ENCODE measurements at places on chromosomes 5 and 9.

DNA sequence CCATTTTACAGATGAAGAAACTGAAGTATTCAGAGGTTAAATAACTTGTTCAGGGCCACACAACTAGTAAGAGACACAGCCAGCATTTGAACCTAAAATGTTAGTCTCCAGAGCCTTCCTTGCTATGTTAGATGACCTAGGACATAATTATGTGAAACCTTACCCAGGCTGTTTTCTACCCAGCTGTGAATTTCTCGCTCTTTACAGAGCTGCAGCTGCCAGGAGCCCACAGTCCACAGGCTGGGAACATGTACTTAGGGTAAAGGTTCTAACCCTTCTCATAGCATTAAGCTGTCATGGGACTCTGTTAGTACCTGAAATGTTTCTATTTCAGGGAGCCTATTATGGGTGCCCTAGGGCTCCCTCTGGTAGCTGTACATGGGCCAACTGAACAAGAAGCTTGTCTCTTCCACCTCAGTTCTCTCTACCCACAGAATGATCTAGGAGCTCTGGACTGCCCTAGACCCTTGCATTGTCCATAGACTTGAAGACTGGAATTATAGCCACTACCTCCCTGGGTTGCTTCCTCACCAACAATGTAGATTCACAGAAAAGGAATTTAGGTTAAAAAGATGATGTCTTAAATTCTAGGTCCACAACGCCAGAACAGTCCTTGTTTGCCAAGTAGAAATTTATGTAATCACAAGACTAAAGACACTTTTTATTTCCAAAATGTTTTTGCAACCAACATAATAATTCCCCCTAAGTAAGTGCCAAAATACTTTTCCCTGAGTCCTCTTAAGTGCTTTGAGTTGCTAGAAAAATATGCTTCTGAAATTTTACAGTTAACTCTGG lies 262.9 kb downstream of the PIK3R1 start:
- no peak for DNase-seq

GRCh38 chr5:68419081-68419636 lies 203.6 kb downstream of the PIK3R1 start:
- DNase-seq: no peak

DNA sequence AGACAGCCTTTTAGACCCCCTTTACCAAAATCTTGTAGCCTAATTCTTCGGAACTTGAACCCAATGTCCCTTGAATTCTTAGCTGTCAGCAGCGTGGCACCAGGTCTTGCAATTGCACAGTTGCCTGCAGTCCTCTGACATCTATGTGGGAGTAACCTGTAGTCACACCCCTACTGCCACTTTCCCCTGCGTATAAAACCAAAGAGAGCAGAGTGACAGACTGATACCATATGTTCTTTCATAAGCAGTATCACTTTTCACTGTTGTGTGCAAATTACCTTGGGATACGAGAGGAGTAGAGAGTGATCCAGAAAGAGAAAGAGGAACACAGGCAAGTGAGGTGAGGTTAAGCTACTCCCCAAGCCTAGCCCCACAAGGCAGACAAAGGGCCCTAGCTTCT lies 364.3 kb upstream of the ADAMTSL1 start:
- DNase-seq: no peak

GRCh38 chr9:87290241-87291052 lies 207.2 kb upstream of the DAPK1 start:
- DNase-seq: no peak

DNA sequence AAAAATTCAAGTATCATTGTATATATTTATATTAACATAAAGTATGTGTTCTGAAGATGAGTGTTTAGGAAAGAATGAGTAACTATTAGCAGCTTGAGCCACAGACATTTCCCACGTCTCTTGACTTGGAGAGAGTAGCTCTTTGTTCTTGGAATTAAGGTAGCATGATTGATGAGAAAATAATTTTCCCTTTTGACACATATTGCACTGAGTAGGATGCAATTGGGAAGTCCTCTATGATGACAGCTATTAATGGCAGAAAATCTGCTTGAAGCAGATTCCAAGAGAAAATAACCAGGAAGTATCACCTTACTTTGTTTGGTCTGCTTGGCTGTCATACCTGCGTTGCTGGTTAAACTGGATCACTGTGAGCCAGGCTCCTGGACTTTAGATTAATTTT lies 204.8 kb downstream of the TLE4 start:
- no peak for DNase-seq

- DNase-seq: no peak
These were observed 51.0 kb downstream of the GNAQ start for GRCh38 chr9:77980622-77981021.

DNA sequence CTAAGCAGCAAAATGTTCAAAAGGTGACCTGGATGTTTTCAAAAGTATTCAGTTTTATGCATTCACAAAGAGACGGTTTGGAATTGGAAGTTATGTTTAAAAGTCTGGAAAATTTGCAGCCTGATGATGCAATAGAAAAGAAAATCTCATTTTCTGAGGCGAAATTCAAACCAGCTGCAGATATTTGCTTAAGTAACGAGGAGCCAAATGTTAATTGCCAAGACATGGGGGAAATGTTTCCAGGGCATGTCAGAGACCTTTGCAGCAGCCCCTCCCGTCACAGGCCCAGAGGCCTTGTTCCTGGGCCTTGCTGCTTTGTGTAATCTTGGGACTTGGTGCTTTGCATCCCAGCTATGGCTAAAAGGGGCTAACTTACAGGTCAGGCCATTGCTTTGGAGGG lies 228.2 kb downstream of the MAN2A1 start:
- DNase-seq: peak; percentile 23

GRCh38 chr9:136016572-136017288 lies 55.6 kb upstream of the UBAC1 start:
- no peak for DNase-seq

DNA sequence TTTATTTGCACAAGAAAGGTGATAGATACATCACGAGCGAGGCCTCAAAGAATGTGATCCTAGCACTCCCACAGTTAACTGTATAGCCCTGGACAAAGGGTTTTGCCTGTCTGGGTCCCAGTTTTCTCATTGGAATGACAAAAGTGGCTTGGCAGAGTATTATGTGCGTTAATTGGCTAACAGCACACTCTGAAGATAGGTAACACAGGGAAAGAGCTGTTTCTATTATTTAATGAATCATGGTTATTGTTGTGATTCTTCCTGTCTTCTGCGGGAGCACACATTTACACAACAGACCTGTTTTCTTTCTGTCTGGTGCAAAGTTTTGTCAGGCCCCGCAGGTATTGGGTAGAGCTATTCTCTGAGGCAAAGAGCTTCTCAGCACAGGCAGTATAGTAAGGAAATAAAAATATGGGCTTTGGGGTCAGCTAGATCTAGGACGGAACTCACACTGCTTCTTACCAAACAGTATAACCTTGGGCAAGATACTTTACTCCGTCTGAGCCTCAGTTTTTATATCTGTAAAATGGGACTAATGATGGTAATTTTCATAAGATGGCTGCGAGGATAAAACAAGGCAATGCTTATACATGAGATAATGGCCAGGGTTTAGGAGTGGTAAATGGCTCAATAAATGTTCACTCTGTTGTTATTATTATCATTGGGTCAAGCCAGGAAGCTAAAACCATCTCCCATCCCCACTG lies 78.9 kb downstream of the PLAC8L1 start:
- DNase-seq: no peak

DNA sequence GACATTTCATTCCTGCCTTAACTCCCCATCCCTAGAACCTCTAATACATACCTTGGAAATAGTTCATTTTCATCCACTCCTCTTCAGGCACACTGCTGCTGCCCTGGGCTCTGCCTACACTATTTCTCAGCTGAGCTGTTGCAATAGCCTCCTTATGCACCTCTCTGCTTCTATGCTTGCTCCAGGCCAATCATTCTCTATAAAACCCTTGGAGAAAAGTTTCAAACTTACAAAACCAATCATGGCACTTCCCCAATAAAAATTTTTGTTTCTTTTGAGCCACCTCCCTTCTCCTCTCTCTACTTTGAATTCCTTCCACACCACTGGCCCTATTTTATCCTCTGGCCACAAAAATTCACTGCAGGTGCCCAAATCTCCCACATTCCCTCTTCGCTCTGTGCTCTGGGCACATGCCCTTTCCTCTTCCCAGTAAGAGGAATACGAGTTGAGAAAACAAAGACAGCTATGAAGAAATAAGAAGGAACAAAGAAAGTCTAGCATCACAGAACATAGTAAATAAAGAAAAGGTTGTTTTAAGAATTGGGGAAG lies 301.4 kb downstream of the ELAVL2 start:
- DNase-seq: no peak

DNA sequence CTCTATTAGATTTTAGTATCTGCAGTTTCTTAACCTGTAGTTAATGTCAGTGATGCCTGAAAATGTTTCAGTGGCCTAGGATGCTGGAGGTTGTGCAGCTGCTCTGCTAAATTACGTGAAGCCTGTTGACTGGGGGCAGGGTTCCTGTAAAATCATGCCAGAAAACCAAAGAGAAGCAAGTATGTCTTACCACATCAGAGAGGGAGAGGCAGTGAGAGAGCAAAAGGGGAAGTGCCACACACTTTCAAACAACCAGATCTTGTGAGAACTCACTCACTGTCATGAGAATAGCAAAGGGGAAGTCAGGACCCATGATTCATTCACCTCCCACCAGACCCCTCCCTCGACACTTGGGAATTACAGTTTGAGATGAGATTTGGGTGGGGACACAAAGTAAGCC lies 83.9 kb upstream of the CYLC2 start:
- DNase-seq: no peak

GRCh38 chr9:69671311-69671878 lies 776 bp downstream of the APBA1 start:
- no peak for DNase-seq

DNA sequence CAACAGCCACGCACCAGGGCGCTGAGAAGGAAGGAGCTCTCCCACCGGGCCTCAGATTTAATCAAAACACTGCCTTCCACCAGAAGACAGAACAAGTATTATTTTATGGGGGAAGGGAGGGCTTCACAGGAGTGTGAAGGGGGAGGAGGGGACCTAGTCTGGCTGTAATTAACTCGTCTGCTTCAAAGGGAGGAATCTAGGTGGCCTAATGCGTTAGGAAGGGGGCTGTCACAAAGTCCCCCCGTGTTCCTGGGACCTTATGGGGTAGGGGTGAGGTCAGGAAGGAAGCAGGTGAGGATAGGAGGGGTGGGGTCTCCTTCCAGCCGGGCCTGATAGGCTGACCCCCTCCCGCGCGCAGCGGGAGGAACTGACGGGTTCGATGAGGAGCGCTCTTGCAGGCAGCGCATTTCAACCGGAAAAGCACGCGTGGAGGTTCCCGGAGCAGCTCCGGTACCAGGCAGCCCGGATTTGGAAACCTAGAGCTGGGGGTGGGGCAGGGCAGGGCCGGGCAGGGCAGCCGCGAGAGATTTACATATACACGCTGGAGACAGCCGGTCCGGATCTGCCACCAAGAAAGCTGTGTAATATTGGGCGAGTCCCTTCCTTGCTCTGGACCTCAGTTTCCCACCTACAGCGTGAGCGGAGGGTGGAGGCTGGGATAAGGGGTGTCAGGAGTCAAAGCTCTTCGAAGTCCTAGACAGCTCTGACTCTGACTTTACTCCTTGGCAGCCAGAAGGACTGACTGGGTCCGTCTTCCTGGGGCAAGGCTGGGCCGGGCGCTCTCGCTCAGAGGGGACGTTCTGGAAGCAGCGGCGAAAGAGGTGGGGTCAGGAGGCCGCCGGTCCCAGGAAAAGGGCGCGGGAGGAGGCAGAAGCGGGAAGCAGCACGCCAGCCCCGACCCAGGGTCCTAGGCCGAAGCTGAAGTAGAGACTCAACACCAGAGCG lies 1.8 kb downstream of the SHB start:
- DNase-seq: no peak

DNA sequence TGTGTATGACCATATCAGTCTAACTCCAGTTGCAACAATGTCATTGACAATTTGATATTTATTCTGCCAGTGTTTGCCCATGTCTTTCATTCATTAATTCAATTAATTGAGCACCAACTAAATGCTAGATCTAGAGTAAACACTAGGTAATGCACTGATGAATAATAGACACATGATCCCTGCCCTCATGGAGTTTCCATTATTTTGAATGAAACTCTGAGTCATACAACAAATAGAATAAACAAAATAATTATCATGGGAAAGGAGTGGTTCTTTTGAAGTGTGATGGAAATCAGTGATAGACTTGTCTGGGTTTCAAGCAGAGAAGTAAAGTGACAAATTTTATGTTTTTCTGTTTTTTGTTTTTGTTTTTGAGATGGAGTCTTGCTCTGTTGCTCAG lies 4.6 kb downstream of the ARHGEF37 start:
- DNase-seq: no peak

DNA sequence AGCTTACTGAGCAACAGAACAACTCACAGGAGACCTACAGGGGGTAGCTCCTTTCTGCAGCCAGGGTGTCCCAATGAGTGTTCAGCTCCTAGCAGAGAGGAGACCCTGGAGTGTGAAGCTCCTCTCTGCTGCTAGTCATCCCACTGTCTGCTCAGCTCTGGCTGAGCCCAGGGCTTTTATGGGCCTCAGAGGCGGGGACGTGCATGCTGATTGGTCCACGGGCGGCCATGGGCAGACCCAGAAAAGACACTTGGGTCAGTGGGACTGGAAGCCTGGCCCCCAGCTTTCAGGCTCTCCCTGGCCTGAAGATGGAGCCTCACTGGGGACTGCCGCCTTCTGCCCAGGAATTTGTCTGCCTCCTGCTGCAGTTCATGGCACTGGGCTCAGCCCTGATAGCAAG lies 40.6 kb downstream of the TSPAN17 start:
- no peak for DNase-seq

- DNase-seq: no peak
These were observed 52.3 kb downstream of the TLE4 start for GRCh38 chr9:79623799-79624721.

DNA sequence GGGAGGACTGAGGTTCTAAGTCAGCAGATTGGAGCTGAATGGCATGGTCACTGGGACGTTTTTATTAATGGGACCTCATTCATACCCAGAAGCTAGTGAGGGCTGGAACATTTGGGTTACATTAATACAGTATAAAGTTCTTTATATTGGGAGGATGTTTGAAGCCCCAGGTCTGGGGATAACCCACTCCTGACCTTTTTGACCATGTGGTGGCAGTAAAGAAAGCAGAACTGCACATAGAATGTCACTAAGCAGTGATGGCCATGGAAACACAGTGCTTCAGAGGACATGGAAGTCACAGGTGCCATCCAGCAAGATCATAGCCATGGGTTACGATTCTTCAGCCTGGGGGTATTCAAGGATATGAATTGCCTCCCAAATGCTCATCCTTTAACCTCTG lies 176.0 kb downstream of the ATP10B start:
- DNase-seq: no peak

DNA sequence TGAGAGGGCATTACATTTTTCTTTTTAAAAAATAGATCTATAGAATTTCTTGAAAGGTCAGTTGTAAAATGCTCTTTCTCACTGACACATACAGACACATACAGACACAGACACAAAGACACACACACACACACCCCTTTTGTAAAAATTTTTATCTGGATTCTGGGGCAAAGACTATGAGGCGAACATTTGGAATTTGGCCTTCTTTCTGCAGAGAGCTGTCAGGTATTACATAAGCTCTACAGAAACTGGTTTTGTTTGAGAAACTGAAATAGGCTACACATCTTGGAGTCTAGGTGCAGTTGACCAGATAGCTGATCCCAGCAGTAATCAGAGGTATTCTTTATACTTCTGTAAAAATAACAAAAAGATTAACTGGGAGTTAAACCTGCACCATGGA lies 315.9 kb upstream of the RPS23 start:
- no peak for DNase-seq

Data from AG09319 (cell line).